Activated naive CD8-positive, alpha-beta T cell treated with anti-CD3 and anti-CD28 coated beads, Interleukin-2, amount 50 U/mL, for 16 hours (primary cell): ENCODE measurements at places on chromosomes 1 and 21.

- no peak for DNase-seq
These were observed 218.7 kb downstream of the FMN2 start for GRCh38 chr1:240310226-240310925.

DNA sequence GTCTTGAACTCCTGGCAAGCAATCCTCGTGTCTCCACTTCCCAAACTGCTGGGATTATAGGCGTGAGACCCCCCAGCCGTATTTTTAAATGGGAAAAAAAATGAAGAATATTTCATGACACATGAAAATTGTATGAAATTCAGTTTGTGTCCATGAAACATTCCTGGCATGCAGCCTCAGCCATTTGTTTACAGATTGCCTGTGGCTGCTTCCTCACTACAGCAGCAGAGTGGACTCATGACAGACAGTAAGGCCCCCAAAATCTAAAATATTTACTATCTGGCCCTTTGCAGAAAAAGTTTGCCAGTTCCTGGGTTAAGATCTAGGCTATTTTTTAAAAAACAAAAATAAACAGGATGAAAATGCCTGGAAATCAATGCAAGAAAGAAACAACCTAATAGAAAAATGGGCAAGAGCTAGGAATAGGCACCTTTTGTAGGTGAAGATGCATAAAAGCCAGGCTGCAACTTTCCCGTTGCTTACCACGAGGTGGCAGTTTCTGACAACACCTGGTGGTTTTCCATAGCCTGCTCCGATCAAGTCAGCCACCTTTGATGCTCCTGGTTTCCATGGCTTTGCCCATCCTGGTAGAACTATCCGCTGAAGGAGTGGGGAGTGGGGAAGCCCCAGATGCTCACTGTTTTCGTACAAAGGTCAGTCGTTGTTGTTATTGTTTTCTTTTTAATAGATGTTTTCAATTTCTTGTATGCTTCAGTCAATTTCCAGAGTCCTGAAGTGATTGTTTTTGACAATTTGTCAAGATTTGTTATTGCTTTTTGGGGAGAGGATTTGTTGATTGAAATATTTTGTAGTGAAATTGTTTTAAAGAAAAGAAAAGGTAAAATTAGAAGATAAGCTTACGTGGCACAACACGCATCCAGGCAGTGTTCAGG is 24.3 kb downstream of the UBE2Q1 start:
- no peak for DNase-seq

DNA sequence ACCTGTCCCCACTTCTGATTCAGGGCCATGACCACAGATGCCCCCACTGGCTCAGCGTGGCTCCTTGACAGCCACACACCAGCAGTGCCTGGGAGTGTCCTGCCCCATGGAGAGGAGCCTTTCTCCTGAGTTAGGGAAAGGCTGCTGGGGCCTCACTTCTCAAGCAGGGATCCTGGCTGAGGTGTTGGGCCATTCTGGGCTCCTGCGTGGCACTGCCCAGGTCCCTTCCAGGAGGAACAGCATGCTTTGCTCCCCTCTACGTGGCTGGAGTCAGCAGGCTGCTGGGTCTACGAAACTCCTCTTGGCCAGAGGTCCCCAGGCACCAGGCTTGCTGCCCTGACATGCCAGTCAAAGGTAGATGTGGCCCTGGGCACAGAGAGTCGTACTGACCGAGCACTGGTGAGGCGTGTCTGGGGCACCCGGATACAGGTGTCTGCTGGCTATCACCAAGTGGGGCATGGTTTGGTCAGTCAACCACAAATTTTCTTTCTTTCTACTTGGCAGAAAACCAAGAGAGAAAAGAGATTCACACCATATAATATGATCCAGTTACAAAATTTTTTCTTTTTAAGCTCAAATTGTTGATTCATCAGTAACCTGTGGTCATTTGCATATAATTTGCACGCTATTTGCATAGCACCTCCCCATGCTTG is 4.1 kb downstream of the ADORA1 start:
- no peak for DNase-seq

- no peak for DNase-seq
These were observed 58.8 kb upstream of the ZNF644 start for GRCh38 chr1:91080650-91081049.

GRCh38 chr1:225412803-225413351 is 15.0 kb downstream of the LBR start:
- no peak for DNase-seq

- DNase-seq = no peak
These were observed 65.8 kb downstream of the LMO4 start for GRCh38 chr1:87394513-87394912.
